Activated CD4-positive, alpha-beta T cell treated with anti-CD3 and anti-CD28 coated beads for 4 hours (primary cell): ENCODE measurements at places on chromosomes 11 and 22.

GRCh38 chr11:103798446-103798845, 238.0 kb upstream of the DDI1 start:
- no peak for DNase-seq

- no peak for DNase-seq
Observed at GRCh38 chr22:26055693-26056092, 113.6 kb upstream of the SEZ6L start.

- DNase-seq = no peak
Observed at GRCh38 chr11:67647471-67647870, 3.1 kb downstream of the ACY3 start.

DNA sequence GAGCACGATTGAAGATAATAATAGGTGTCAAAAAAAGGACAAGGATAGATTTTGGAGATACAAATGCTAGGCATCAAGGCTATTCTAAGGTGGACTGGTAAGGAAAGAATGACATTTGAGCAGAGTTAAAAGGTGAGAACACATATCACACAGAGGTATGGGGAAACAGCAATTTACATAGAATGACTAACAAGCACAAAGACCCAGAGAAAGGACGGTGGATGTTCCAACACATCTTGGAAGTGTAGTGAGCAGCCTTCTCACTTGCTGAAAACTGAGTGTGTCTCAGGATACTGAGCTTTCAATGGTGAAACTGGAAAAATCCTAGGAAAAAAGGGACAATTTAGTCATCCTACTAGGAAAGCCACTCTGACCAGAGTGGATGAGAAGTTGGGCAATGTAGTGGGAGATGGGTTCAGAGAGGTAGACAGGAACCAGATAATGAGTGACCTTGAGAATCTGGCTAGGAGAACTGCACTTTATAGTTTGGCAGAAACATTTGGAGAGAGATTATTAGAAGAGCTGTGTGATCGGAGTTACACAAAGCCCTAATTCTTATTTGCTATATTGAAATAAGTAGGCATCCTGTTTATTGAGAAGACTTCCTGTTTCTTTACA, 706.0 kb downstream of the KCNA4 start:
- DNase-seq = no peak

DNA sequence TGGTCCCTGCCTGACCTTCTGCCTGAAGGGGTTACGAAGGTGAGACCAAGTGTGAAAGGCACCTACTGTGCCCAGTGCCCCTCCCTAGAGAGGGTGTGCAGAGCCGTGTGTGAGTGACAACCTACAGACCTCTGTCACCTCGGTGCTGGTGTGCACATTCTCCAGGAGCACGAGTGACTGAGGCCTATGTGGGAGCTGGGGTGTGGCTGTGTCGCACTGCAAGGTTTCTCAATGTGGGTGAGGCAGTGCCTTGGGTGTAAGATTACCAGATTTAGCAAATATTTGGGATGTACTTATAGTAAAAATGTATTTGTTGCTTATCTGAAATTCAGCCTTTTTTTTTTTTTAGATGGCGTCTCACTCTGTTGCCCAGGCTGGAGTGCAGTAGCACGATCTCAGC, 5.6 kb downstream of the STARD10 start:
- no peak for DNase-seq

DNA sequence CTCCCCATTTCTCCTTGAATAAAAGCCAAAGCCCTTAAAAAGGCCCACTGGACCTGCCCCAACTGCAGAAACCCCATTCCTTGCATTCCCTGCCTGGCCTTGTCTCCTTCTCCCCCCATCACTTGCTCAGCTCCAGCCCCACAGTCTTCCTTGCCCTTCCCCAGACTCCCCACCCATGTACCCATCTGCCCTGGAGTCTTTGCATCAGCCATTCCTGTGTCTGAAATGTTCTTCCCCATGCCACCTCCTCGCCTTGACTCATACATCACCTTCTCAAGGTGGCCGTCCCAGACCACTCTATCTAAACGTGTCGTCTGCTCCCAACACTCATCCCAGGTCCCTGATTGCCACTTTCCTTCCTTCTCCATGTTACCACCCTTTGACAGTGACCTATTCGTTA, 77.4 kb upstream of the SHANK2 start:
- DNase-seq = no peak

- DNase-seq = no peak
Observed at GRCh38 chr22:24954856-24955255, 2.3 kb downstream of the KIAA1671 start.

- peak; percentile 72 for DNase-seq
Observed at GRCh38 chr22:36369004-36369921, 18.5 kb downstream of the MYH9 start.

GRCh38 chr11:75406338-75406777, 7.0 kb downstream of the RPS3 start:
- DNase-seq = no peak

- no peak for DNase-seq
Observed at GRCh38 chr11:2088284-2088683, 50.9 kb downstream of the IGF2 start.

GRCh38 chr22:26429458-26430286, 612 bp downstream of the ASPHD2 start:
- peak; percentile 14 for DNase-seq

GRCh38 chr11:124841201-124841600, 24.0 kb upstream of the ROBO3 start:
- no peak for DNase-seq

- no peak for DNase-seq
Observed at GRCh38 chr11:44797886-44798606, 71.3 kb downstream of the TSPAN18 start.

GRCh38 chr22:25447067-25447685, 117.3 kb upstream of the GRK3 start:
- DNase-seq = no peak

- peak; percentile 31 for DNase-seq
Observed at GRCh38 chr11:86183694-86184093, 60.9 kb upstream of the EED start.

GRCh38 chr11:133081020-133081419, 451.3 kb downstream of the OPCML start:
- no peak for DNase-seq

- no peak for DNase-seq
Observed at GRCh38 chr22:48147831-48148230, 1385.4 kb downstream of the TBC1D22A start.

GRCh38 chr11:15194671-15195415, 80.1 kb downstream of the INSC start:
- DNase-seq = no peak

DNA sequence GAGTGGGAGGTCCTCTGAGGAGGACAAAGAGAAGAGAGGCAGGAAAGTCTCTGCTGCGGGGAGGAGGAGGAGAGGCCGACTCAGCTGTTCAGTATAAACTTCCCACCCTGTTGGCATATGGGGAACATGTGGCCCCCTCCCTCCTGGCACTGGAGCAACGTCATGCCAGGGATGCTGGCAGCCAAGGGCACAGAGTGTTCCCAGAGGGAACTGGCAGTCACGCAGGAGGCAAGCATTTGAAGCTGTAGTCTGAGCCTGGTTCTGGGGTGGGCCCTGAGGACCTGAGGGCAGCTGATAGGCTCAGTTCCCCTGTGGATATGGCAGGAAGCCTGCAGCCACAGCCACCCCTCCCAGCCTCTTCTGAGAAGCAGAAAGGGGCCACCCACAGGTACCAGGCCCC, 67.1 kb upstream of the TSPAN18 start:
- no peak for DNase-seq
